ENCODE measurements at places on chromosomes 3 and 15.

- DNase-seq, result no peak
These were observed 12.2 kb downstream of the CLN6 start for GRCh38 chr15:68217341-68217740.

DNA sequence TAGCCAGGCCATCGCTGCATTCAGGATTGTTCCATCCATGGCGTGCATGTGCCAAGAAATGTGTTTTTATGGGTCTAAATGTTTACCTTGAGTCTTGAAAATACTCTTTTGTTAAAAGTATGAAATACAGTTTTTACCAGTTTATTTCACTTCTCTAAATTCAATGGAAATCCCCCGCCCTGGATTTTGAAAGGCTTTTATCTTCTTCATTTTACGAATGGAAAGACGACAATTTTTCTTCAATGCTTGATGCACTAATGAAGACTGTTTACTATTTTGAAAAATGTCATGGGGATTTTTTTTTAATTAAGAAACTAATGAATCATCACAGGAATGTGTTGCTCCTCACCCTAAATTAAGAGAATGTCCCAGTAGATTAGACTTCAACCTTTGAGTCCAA is 83.5 kb downstream of the FAM81A start:
- no peak for DNase-seq

GRCh38 chr3:38085311-38085942 is 46.4 kb downstream of the DLEC1 start:
- DNase-seq, result no peak

DNA sequence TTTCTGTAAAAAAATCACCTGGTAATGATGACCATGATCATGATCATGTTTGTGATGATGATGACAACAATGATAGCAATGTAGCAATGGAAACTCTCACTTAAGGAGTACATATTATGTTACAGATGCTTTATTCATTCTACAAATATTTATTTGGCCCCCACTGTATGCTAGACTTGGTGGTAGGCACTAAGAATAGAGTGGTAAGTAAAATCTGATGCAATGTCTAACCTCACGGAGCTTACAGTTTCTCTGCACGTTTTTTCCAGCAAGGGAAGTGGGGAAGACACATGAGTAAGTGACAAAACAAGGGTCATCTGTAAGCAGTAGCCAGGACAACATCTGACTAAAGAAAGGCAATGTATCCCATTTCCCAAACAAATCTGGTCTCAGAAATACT is 199.4 kb upstream of the MRPL3 start:
- DNase-seq, result no peak

DNA sequence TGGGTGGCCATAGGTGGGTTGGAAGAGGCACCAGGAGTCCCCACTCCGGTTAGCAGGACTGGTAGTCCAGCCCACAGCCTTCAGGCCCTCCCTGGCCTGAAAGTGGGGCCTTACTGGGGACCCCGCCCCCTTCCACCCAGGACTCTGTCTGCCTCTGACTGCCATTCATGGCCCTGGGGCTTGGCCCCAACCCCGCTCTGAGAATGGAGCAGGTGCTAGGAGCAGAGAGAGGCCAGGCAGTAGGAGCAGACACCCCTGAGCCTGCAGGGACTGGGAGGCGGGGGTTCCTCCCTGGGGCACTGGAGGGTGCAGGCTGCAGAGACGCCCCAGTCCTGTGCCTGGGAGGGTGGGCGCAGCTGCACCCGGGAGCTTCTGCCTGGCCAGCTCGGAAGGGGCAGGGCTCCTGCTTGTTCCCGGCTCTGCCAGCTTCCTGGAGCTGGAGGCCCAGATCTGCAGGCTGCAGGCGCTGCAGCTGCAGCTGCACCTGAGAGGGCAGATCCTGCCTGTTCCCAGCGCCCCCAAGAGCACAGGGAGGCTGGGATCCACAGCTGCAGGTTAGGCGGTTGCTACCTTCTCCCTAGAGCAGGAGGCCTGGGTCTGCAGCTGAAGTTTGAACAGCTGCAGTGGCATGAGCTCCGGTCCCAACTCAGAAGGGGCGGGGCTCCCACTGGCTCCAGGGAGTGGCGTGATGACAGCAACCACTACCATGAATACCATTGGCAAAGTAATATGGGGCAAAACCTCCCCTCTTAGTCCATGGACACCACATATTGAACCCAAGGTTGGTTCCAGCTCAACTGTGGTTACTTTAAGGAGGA is 194.7 kb downstream of the SQOR start:
- no peak for DNase-seq

- DNase-seq, result no peak
These were observed 79.8 kb downstream of the SEMA5B start for GRCh38 chr3:122947738-122948137.

- DNase-seq, result no peak
These were observed 84.3 kb upstream of the TSC22D2 start for GRCh38 chr3:150323770-150324169.

DNA sequence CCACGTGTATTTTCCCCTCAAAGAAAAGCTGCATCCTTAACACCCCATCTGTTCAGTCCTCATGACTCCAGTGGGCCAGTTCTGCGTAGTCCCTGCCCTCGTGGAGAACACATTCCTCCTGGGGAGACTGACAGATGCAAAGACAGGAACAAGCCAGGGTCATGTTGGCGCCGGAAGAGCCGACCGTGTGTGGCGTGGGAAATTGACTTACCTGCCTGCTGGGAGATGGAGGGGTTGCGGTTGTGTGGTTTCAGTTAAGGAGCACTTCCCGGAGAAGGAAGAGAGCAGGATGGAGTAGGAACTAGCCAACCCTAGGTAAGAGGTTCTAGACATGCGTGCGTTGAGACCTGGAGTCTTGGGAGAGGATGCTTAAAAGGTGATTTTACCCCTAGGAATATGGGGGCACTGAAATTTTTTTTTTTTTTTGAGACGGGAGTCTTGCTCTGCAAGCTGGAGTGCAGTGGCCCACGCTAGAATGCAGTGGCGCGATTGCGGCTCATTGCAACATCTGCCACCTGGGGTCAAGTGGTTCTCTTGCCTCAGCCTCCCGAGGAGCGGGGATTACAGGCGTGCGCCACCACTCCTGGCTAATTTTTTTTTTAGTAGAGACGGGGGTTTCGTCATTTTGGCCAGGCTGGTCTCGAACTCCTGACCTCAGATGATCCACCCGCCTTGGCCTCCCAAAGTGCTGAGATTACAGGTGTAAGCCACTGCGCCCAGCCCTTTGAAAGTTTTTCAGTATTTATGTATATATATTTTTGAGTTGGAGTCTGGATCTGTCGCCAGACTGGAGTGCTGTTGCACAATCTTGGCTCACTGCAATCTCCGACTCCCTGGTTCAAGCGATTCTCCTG is 1.4 kb downstream of the VHL start:
- DNase-seq, result peak; percentile 24

DNA sequence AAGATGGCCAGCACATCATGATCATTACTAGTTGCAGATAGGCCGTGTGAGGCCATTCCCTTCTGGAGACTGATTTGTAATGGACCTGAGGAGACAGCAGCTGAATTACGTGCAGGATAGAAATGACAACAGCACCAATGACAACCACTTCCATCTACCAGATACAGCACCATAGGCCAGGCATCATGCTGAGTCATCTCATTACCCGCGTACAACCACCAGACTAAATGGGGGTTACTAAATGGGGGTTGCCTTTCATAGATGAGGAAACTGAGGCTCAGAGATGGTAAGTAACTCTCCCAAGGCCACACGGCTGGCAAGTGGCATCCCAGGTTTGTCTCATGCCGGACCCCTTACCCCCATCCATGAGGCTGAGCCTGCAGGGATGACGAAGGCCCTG is 32.8 kb upstream of the FAM107A start:
- no peak for DNase-seq

- DNase-seq, result peak; percentile 6
These were observed 17.7 kb downstream of the FRMD4B start for GRCh38 chr3:69368129-69368741.

- no peak for DNase-seq
These were observed 354.5 kb upstream of the TPRG1 start for GRCh38 chr3:188817103-188817934.

- DNase-seq, result no peak
These were observed 62.2 kb downstream of the ABTB1 start for GRCh38 chr3:127734754-127735473.

DNA sequence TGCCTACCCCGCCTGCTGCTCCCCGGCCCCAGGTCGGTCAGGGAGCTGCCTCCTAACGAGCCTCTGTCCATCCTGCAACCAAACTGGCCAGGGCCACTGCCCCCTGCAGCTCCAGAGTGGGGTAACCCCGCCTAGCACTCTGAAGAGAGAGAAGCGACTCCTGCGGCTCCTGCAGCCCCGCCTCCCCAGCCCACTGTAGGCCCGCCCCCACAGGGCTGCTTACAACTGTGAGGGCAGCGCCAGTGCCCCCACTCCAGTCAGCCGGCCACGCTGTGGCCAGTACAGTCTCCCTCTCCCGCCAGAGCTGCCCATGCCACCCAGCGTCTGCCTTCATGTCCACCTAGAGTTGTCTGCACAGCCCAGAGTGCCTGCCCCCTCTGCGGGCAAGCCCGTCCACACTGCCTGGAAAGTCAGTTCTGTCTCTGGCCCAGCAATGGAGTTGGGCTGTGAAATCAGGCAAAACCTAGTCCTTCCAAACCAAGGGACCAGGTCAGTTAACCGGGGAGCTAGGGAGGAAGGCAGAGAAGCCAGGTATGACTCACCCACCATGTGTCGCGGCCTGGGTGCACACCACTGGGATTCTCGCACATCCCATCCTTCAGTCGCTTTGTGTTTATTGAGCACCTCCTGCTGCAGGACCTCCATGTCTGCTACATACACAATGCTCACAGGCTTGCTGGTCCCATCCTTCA is 2.4 kb downstream of the UCN2 start:
- DNase-seq, result no peak

DNA sequence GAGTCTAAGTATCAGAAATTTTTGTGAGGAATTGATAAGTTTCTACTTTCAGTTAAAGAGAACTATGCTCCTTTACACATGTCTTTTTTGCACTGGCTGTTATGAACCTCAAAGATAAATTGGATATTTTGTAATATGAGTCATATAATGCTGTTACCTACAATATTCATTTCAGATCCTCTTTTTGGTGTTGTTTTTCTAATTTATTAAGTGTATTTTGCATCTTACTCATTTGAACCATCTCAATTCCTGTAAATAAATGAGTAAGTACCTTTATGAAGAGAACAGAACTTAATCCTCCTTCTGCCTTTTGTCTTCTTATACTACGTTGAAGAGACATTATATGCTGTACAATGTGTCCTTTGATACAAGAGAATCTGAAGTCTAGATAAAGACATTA is 74.4 kb downstream of the ZIC1 start:
- DNase-seq, result no peak

GRCh38 chr3:121724130-121724529 is 25.4 kb downstream of the GOLGB1 start:
- no peak for DNase-seq

DNA sequence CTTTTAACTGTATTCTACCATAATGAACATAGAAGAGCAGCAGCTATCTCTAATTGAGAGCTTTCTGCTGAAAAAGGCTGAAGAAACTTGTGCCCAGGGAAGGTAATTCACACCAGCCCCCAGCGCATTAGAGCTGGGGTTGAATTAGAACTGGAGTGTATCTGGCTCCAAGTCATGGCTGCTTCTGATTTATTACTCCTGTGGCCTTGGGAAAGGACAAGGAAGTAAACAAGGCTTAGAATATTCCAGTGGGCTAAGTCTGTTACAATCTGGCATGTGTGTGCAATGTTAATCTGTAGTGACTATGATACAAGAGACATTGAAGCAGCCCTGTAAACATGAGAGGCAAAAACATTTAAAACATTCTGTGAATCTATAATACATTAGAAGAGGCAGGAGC is 18.1 kb downstream of the CPA3 start:
- no peak for DNase-seq

DNA sequence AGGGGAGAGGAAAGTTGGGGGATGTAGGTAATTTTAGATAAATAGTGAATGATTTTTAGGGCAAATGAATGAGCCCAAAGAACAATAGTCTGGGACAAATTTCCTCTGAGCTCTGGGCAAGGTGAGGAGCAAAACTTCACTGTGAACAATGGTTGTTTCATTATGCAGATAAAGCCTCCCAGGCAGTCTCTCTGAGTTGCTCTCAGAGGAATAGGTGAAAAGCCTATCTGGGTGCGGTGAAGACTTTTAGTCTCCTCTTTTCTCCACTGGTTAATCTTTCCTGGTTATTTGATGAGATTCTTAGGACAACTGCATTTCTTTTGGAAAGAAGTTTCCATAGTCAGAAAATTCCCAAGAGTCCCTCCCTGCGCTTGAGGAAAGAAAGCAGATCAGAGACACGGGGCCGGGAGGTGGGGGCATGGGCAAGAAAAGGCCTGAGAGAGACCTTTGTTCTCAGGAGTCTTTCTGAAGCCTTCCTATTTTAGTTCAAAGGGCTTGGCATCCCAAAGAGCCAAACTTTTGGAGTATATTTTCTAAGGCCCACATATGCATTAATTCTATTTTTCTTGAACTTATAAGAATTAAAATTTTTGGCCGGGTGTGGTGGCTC is 353.6 kb upstream of the SLCO3A1 start:
- DNase-seq, result no peak

- DNase-seq, result no peak
These were observed 241.0 kb upstream of the ZNF717 start for GRCh38 chr3:76026379-76026778.

GRCh38 chr15:39869858-39870515 is 50.1 kb downstream of the GPR176 start:
- no peak for DNase-seq

- DNase-seq, result no peak
These were observed 15.4 kb upstream of the CADM2 start for GRCh38 chr3:84943379-84943778.

GRCh38 chr3:100875239-100875638 is 118.0 kb downstream of the ABI3BP start:
- no peak for DNase-seq

- DNase-seq, result no peak
These were observed 237.6 kb upstream of the BHLHE40 start for GRCh38 chr3:4741404-4742307.

GRCh38 chr3:129068291-129068886 is 7.8 kb downstream of the GP9 start:
- no peak for DNase-seq

GRCh38 chr15:29871401-29871800 is 49.1 kb upstream of the TJP1 start:
- DNase-seq, result no peak

- no peak for DNase-seq
These were observed 11.5 kb downstream of the GOLM2 start for GRCh38 chr15:44299997-44300396.

GRCh38 chr3:32886296-32886695 is 65.1 kb upstream of the CCR4 start:
- no peak for DNase-seq

DNA sequence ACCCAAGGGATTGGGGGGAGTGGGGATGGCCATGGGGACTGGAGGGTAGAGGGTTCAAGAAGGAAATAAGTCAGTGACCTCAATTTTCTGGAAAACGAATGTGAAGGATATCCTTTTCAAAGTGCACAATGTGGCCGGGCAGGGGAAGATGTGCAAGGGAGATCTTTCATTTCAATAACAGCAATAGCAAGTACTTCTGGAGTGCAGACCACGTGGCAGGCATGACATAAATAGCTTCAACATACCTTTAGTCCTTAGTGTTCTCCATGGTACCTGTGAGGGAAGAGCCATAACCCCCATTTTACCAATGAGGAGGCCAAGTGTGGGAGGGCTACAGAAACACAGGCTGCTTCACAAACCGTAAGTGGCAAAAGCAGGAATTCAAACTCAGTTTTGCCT is 138.7 kb downstream of the FOXP1 start:
- no peak for DNase-seq

- no peak for DNase-seq
These were observed 25.5 kb upstream of the ESYT3 start for GRCh38 chr3:138408751-138409570.
